Stimulated activated CD4-positive, alpha-beta T cell treated with anti-CD3 and anti-CD28 coated beads, Interleukin-15, amount 100 ng/mL, for 1 hour (primary cell): ENCODE measurements at places on chromosomes 4 and X.

GRCh38 chr4:173227756-173228155 is 59.1 kb downstream of the GALNT7 start:
- DNase-seq = no peak

DNA sequence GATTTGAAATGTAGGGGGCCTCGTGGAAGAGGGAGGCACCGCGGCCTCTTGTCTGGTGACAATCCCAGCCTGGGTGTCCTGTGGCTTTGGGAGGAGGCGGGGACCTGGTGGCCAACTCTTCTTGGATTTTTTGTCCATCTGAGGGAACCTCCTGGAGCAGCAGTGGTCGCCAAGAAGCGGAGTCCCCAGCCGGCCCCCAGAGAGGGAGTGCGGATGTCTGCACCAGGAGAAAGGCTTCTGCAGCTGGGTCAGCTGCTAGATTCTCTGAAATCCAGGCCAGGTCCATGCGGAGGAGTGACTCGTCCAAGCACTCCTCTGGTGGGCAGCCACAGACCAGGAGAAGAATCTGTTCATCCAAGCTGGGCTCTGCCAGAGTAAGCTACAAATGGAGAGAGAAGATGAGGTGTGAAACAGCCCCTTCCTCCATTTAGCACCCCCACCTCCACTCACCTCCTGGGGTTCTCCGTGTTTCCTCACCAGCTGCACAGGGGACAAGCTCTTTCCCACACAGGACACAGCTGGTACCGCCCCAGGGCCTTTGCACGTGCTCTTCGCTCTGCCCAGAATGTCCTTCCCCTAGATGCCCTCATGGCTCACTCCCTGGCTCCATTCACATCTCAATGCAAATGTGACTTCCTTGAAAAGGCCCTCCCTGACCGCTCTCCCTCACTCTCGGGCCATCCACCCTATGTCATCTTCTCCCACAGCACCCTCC is 27.6 kb downstream of the C4orf50 start:
- DNase-seq = no peak

DNA sequence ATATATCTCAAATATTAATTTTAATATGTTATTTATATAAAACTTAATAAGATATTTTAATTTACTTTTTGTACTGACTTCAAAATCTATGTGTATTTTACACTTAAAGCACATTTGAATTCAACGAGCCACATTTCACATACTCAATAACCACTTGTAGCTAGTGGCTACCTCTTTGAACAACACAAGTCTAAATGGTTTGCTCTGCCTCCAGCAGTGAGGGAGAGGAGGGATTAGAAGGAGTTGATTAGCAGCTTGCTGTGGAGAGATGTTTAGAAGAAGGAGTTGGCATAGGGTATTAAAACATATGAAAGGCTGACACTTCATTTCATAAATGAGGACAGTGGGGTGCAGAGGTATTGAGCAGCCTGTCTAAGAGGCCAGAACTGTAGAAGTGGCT is 124.0 kb downstream of the ARHGAP24 start:
- no peak for DNase-seq

DNA sequence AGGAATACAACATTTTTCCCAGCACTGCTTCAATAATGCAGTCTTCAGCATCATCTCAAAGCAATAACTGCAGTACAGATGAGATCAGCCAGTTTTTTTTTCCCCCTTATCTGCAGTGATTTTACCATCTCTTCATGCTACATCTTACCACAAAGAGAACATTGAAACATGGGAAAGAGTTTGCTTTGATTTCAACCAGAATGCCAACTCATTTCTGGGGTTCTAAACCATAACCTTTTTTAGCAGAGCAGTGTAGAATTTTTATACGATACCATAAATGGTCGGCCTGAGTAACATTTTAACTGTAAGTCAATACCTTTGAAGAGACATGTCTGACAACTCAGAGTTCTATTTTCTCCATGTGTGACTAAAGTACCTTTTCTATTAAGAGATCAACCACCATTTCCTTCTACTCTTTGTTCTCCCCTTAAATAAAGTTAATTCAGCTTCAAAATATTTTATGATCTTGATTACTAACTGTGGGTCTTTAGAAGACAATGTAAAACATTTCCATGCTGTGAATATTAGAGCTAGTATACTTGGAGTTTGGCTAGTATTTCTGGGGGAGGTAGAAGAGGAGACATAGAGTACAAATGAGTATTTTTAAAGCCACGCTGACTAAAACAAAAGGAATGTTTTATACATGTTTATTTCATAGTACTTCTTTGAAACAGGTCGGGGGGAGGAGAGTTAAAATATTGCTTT is 69.1 kb downstream of the TET2 start:
- no peak for DNase-seq

DNA sequence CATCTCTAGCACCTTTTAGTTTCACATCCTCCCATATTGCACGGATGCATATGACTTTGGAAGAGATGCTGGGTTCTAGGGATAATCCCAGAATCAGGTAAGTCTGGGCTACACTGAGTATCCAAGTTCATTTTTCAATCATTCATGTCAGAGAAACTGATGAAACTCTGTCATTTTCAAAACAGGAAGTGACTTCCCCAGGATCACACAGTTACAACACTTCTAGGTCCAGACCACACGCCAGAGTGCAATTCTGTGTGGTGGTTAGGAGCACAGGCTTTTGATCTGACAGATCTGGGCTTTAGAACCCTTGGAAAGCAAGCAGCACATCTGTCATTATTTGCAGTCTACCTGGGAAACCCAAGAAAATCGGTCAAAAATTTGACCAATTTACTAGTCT is 52.1 kb upstream of the CDKN2AIP start:
- no peak for DNase-seq

DNA sequence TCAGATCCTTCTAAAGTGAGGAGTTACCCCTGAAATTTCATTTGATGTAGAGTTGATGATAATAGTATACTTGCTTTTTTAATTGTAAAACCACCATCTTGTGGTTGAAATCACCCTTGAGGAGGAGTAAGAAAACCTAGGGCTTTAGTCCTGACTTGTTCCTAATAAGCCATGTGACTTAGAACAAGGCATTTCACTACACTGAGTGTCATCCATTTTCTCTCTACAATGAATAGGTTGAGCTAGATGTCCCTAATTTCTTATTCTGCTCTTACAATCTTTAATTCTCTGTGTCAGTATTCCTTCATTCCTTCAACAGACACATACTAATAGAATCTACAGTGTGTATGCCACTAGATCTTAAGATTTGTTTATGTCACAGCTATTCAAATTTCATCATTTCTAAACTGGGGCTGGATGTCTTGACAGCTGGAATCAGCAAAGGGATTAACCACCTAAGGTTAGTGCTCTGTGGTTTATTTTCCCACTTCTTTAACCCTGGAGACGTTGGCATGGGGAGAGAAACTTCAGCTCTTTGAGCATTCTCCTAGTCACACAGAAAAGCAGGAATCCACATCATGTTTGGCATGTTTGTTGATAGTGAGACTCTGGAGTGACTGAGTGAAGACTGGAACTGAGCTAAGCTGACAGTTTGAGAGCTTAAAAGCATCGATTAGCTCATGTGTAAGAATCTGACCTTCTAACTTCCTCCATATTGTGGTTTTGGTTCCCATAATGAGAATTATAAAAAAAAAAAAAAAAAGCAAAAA is 246.3 kb downstream of the NDST4 start:
- no peak for DNase-seq

- DNase-seq = no peak
Measured at GRCh38 chr4:130183766-130184165, 1087.8 kb downstream of the C4orf33 start.

DNA sequence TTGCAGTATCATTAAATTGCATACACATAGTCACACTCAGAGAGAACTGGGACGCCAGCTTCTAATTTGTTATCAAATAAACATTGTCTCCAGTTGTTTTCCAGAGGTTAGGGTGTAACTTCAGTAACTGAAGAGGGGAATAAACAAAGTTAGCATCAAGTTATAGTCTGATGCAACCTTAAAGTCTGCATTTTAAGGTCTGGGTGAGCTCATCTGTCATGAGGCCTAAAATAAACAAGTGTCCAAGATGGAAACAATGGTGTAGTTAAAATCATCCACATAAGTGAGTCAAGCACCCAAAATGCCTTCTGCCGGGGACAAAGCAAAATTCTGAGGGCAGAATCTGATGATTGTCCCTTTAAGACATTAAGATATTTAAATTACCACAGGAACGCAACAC is 70.3 kb upstream of the EMCN start:
- no peak for DNase-seq

DNA sequence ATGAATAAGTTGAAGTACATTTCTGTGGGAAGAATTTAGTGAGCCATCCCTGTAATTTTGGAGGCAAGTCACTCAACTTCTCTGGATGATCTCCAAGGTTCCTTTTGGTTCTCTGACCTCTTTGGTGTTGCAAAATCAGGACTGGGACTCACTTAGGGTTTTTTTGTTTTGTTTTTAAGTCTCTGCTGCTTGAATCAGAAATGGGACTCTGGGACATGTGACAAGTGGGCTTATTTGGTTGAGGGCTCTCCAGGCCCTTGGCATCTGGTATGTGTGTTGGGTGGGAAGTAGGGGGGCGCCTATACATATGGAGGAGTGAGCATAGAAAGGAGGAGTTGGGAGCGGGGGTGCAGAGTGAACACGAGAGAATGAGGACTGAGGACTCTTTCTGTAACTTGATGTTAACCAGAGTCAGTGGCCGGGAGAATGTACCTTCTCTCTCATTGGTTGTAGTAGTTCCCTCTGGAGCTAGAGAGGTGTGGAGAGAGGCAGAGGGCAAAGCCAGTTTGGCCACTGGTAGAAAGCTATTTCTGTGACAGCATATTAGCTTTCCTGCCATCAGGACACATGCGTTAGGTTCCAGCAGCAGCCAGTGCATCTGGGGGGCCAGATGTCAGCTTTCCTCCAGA is 1.9 kb downstream of the ARHGAP10 start:
- DNase-seq = no peak

DNA sequence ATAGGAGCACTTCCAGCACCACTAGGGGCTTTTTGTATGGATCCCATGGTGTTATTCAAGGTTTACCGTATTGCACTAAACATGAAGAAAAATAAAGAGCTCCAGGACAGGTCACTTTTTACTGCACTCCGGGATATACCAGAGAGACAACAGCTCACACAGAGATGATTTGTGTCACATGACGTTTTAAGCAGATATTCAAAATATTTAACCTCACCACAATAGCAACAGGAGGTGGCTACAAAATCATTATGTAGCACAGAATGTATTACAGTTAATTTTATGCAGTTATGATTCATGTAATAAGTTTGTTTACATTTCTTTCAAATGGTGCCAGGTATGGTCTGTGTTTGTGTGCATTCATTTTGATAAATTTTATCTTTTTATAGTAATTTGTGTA is 100.6 kb downstream of the LUZP4 start:
- no peak for DNase-seq

DNA sequence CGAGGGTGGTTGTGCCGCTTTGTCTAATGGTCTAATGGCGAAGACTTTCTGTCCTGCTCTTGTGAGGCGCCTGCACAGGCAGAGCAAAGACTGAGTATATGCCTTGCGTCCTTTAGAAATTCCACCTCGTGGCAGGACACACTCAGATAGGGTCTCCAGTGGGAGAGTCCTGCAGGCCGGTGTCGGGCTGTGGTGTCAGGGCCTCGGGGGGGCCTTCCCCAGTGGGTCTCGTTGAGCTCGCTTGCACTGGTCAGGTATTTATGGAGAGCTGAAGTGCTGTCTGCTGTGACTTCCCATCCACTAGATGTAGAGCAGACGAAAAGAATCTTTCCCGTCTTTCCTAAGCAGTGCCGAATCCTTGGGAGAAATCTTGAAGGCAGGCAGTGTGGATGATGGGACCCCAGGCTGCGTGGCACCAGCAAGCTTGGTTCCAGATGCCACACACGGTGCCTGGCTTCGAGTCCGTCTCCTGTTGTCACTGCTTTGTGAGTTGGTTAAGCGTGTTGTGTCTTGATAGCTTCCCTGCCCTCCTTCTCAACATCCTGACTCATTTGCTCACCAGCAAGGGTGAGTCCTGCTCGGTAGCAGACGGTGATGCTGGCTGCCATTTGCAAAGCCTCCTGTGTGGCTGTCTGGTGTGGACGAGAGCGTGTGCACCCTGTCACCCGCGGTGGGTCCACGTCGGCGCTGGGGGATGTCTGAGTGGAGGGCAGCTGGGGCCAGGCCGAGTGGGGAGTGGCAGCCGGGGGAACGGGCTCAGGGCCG is 20.5 kb downstream of the MAEA start:
- no peak for DNase-seq

GRCh38 chr4:25172961-25173915 is 13.0 kb upstream of the SEPSECS start:
- DNase-seq = no peak

DNA sequence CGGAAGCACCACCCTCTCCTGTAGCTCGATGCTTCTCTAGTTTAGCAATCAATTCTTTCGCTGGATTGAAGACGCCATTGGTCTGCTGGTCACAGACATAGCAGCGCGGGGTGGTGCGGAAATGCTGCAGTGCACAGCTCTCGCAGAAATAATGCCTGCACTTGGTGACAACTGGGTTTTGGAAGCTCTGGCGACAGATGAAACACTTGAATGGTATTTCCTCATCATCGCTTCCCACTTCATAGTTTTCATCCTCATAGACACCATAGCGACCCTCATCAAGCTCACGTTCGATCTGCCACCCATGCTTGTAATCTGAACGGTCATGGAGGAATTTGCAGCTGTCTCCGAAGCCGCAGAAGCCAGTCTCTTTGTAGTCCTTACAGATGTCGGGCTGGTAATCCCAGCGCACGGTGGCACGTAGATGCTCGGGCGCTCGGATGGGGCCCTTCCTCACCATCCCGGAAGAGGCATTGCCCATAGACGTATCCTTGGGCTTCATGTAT is 854 bp downstream of the RNF113A start:
- DNase-seq = no peak

- DNase-seq = no peak
Measured at GRCh38 chrX:48908600-48908999, 2.8 kb downstream of the SLC35A2 start.

GRCh38 chr4:8171984-8172924 is 13.6 kb upstream of the ABLIM2 start:
- peak; percentile 26 for DNase-seq

- DNase-seq = no peak
Measured at GRCh38 chr4:26050212-26050643, 136.2 kb downstream of the SMIM20 start.

DNA sequence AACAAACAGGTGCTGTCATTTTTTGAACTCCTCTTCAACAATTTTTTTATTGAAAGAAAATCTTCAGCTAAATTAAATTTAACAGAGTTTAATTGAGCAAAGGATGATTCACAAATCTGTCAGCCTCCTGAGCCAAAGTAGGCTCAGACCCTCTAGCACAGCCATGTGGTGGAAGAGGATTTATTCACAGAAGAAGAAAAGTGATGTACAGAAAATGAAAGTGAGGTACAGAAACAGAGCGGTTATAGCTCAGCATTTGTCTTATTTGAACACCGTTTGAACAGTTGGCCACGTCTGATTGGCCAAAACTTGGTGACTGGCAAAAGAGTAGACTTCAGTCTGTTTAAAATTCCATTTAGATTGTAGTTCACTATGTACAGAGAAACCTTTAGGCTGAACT is 217.3 kb downstream of the SPANXN1 start:
- DNase-seq = no peak

DNA sequence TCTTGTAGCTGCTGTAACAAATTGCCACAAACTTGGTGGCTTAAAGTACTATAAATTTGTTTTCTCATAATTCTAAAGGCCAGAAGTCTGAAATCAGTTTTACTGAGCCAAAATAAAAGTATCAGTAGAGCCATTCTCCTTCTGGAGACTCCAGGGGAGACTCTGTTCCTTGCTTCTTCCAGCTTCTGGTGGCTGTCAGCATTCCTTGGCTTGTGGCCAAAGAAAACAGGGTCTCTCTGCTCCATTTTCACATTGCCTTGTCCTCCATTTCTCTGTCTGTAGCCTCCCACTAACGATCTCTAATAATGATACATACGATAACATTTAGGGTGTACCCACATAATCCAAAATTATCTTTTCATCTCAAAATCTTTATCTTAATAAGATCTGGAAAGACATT is 200.4 kb downstream of the MAB21L2 start:
- DNase-seq = no peak
